ENCODE measurements at places on chromosomes 3 and 15.

- no peak for DNase-seq
Observed at GRCh38 chr3:8984081-8984480, 20.8 kb upstream of the RAD18 start.

- DNase-seq = no peak
Observed at GRCh38 chr3:72448858-72449257, 399.4 kb downstream of the SHQ1 start.

- DNase-seq = peak; percentile 37
Observed at GRCh38 chr3:14508966-14509795, 31.0 kb downstream of the GRIP2 start.

DNA sequence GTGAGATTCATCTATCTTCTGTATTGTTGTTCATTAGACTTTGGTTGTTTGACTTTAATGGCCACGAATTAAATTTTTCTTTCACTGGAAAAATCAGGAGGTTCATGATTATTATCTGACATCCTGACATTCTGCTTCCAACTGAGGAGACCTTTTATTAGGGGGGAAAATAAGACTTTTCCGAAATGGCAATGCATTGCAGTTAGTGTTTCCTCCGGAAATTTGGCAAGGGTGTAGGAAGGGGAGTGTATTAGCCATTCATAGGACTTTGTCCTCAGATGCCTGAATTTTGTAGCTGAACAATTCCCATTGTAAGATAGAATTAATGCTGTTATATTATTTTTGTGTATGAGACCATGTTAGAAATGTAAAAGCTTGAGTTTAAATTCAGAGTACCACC lies 450.6 kb upstream of the TGFBR2 start:
- DNase-seq = no peak

- no peak for DNase-seq
Observed at GRCh38 chr3:101170062-101170771, 150.2 kb downstream of the IMPG2 start.

- no peak for DNase-seq
Observed at GRCh38 chr15:39400821-39401550, 179.9 kb upstream of the THBS1 start.

DNA sequence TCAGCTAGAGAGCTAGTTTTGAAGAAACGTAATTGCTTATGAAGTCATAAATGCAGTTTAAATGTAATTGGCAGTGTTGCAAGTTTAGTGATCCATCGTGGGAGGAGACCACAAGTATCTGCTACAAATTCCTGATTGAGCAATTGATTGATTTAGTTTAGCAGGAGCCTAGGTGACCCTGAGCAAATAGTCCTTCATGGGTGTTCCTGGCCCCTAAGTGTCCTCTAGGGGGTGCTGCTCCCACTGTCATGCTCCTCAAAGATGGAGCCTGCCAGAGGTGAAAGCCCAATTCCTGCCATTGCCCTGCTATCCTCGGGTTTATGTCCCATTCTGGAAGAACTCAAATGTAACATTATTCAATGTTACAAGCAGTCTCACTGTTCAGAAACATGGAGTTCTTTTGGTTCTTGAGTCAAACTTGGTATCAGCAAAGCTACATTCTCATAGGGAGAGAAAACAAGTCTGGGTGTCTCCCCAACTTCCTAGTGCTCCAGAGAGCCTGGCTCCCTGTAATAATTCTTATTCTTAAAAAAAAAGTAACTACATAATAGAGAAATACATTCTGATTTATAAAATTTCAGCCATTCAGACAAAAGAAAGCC lies 29.8 kb upstream of the SENP5 start:
- DNase-seq = peak; percentile 70
